ENCODE measurements at places on chromosomes 7 and 10.

GRCh38 chr10:12235116-12235694, 39.2 kb downstream of the CDC123 start:
- no peak for DNase-seq

DNA sequence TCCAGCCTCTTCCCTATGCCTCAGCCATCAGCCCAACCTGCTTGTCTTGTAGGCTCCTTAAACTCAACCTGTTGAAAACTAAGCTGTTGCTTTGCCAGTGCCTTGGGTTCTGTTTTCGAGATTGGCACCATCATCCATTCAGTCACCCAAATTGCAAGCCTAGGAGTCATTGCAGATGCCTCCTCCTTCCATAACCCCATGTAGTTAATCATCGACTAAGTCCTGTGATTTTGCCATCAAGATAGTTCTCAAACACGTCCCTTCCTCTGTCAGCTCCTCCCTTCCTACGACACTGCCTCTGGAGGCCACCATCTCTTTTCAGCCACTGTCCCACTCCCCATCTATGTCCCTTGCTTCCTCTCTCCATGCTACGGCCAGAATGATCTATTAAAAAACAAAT, 168.1 kb downstream of the RAB11FIP2 start:
- no peak for DNase-seq

DNA sequence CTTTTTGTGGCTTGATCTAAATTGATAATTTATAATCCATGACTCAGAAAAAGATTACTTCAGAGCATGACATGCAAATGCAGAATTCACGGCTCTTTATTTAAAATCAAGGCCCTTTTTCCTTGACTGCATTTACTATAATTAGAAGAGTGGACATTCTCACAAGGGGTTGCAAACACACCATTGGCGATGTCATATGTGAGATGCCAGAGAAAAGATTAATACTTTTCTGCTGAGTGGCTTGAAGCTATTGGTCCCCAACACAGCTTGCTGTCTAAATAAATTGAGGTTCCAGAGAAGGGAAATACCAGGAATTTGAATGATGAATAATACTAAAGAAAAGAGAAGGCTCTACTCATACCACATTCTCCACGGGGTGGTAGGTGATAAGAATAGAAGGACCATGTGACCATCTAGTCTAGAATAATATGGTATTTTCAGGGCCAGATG, 78.7 kb upstream of the ARID5B start:
- no peak for DNase-seq

GRCh38 chr10:92126100-92126650, 164.7 kb downstream of the CPEB3 start:
- DNase-seq, result no peak

- no peak for DNase-seq
These were observed 562.1 kb downstream of the DNAJB6 start for GRCh38 chr7:157898802-157899505.

GRCh38 chr10:90062786-90063185, 361.4 kb downstream of the KIF20B start:
- no peak for DNase-seq

- DNase-seq, result no peak
These were observed 209.9 kb downstream of the CRPPA start for GRCh38 chr7:16211402-16211925.

- DNase-seq, result no peak
These were observed 49.0 kb upstream of the ARHGAP12 start for GRCh38 chr10:31977440-31978155.

DNA sequence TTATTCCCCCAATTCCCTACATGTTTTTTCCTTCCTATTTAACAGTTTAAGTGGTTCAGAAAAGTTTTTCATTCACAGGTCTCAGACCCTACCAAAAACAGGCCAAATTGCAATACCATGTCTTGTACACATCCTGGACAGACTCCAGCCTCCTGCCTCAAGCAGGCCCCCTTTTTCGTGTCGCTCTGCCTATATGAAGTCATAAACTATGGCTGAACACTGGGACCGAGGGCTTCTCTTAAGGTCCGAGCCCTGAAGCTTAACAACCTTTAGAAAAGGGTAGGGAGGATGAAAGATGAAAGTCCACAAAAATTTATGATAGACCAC, 1.4 kb downstream of the FBXW4 start:
- DNase-seq, result no peak

DNA sequence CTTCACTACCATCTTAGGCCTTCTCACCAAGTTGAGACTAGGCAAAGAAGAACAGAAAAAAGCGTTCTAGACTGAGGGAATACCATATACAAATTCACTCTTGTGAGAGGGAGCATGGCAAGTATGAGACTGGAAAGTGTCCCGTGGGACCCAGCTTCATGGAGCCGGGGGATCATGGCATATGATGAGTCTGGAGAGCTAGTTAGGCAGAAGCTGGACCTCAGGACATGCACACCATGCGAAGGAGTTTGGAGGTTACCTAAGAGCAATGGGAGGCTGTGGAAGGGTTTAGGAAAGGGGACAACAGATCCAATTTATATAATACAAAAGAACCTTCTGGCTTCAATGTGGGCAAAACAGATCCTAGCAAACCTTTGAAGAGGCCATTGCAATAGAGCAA, 34.1 kb downstream of the STK17A start:
- DNase-seq, result no peak

DNA sequence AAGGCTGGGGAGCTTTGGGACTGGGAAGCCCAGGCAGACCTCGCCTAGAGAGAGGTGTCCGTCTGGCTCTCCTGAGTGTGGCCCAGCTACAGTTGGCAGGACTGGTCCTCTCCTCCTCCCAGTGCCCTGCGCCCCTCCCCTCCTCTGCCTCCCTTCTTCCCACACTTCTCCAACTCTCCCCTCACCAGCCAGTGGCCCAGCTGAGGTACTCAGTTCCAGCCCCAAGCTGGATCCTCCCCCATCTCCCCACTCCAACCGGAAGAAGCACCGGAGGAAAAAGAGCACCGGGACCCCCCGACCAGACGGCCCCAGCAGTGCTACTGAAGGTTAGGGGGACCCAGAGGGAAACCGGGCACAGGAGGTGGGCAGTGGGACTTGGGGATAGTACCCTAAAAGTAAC, 27.7 kb downstream of the GBX1 start:
- DNase-seq, result no peak

DNA sequence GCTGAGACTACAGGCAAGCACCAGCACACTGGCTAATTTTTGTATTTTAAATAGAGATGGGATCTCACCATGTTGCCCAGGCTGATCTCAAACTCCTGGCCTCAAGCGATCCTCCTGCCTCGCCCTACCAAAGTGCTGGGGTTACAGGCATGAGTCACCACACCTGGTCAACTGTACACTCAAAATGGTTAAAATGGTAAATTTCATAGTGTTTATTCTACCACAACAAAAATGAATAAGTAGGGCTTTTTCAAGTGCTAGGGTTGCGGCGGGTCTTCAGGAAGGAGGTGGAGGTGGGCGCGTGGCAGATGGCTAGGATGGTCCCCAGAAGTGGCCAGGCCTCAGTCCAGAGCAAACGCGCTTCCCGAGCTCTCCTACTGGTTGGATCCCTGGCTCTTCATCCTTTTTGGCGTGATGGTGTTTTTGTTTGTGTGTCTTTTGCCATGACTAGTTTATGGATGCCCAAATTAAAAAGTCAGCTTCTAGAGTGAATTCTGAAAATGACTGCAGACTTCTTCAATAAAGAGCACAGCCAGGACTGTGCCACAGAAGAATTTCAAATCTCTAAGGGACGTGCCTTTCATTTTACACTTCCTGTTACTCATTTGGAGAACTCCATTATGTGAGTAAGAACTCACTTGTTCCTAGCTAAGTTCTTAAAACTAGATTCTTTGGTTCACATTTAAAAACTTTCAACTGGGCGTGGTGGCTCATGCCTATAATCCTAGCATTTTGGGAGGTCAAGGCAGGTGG, 73.9 kb downstream of the TMEM130 start:
- no peak for DNase-seq

- no peak for DNase-seq
These were observed 12.0 kb upstream of the CARD11 start for GRCh38 chr7:3055626-3056025.

DNA sequence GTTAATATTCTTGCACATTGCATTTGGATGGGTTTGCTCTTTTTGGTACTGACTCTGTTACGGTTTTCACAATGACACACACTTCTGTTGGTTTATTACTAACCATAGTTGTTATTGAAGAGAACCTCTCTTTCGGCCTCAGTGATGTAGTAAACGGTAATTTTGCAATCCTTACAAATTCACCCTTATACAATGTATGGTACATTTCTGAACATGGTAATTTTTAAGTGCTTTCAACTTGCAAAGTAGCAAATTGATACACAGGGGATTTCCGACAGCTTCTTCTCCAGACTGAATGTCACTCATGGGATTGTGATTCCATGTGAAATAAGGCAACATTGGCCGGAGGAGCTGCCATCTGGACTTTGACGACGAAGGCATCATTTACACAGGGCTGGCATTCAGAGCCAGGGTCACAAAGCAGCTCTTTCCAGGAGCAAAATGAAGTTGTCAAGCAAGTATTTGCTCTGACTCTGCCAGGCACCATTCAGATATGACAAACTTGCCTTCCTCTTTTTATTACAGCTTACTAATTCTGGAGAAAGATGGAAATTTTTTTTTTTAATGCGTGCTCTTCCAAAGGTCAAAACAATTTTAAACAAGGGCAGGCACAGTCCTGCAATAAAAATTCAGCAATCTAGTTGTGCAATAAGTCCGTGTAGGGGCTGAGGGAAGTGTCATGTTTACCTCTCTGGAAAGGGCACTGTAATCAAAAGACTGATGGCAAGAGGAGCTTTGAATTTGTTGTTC, 711.5 kb upstream of the C7orf33 start:
- no peak for DNase-seq

DNA sequence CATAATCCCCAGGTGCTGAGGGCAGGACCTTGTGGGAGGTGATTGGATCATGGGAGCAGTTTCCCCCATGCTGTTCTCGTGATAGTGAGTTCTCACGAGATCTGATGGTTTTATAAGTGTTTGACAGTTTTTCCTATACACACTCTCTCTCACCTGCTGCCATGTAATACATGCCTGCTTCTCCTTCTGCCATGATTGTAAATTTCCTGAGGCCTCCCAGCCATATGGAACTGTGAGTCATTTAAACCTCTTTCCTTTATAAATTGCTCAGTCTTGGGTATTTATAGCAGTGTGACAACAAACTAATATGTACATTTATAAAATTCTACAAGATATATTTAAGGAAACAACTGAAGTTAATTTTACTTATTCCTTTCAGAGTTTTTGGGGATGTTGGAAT, 170.8 kb upstream of the BET1 start:
- no peak for DNase-seq

DNA sequence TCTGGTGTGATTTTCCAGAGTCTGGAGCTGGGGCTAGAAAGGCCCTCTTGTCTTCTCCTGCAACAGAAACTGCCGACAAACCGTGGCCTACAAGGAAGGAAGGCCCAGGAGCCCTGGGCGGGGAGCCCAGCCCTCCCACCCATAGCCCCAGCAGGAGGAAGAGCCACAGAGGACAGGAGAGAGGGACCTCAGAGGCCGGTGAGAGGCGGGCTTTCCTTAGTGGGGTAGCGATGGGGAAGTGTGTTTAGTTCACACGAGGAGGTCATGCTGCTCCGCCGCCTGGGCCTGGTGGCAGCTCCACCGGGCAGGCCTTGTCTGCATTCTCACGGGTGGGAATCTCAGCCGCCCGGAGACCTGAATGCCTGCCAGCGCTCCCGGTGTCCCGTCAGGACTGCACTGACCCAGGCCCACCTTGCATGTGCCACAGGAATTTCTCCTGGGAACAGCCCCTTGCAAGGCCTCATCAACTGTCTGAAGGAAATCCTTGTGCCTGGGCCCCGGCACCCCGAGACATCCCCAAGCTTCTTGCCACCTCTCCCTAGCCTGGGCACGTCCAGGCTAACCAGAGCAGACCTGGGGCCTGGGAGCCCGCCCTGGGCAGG, 50.9 kb downstream of the ZNF467 start:
- DNase-seq, result no peak

DNA sequence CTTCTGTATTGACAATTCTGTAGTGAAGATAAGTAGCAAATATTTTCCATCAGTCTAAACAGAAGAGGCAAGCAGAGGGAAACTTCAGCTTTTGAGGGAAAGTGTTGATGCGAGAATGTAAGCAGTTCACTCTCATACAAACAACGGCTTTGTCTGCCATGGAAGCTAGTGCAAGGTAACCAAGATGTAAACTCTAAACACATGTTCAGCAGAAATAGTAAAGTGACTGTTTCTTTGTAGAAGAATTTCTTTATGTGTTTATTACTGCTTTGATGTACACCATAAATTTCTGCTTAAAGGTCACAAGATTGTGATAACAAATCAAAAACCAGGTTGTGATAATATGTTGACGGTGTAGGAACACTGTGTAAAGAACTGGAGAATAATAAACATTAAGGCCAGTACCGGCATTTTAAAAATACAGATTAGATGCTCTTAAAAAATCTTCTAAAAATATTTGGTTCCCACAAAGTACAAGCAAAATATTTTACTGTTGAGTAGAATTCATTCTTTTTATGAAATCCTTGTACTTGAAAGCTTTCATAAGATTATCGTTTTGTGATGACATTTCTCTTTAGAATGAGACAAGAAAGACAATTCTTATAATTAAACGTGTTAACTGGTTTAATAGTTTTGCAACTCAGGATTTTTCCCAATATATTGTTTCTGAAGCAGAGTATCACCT, 34.2 kb downstream of the SEMA3C start:
- DNase-seq, result no peak

DNA sequence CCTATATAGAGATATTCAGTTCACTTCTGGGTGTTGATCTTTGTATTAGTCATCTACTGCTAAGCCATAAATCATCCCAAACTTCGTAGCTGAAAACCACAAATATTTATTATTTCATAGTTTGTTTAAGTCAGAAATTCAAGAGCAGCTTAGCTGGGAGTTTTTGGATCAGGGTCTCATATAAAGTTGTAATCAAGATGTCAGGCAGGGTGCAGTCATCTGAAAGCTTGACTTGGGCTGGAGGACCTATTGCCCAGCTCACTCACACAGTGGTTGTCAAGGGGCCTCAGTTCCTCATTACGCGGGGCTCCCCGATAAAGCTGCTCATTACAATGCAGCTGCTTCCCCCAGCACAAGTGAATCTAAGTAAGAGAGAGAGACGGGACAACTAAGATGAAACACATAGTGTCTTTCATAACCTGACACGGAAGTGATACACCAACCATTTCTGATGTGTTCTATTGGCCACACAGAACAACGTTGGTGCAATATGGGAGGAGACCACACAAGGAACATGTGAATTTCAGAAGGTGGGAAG, 15.7 kb downstream of the PPP1R3C start:
- DNase-seq, result no peak

DNA sequence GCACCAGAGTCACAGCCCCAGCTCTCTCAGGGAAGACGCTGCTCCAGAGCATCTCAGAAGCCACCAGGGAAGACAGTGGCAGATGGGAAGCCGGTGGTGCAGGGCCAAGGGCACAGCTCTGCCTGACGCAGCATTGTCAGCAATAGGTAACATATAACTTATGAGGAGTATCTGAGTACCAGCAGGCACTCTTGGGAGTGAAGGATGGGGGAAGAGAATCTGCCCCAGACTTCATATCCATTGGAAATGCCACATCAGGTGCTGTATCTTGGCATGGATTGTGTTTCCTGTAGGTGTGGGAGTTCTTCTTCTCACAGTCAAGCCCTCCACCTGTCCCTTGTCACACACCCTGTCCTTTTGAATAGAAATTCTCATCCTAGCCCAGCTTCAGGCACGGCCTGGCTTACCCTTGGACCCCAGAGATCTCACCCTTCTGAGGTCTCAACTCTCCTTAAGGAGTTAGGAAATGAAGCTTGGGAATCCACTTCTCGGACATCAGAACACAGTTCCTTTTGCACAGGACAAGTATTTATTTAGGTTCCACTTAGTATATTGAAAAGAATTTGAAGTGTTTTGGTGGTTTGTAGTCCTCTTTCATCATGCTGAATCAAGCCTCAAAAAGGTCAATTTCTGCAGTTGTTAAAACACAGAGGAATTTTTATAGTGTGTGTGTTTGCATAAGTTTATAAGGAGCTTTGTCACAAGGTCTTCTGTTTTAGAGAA, 9.9 kb downstream of the EPDR1 start:
- no peak for DNase-seq

All from GM18507 (cell line).